Prostate gland (tissue), 2 donors: ENCODE measurements at places on chromosomes 3 and 15. TPM values are rescaled to one million over a fixed set of nuclear protein-coding genes. Genes with fewer than 3 reads are reported as not detected.

The PPM1L gene
- 27.0 TPM for total RNA-seq

The OXSR1 gene
- total RNA-seq: 32.7 TPM

The IGDCC3 gene
- total RNA-seq: 2.7 TPM

The SPESP1 gene
- total RNA-seq: 0.96 TPM

The SAMD7 gene
- 1.5 TPM for total RNA-seq

The COLQ gene
- 0.87 TPM for total RNA-seq

The AVEN gene
- total RNA-seq: 21.6 TPM

The THOC7 gene
- 24.4 TPM for total RNA-seq

The GPR149 gene
- 0.09 TPM for total RNA-seq

The NDN gene
- 46.9 TPM for total RNA-seq

The PRR20G gene
- total RNA-seq: not detected

The BNC1 gene
- total RNA-seq: 11.0 TPM

The CCR4 gene
- 0.14 TPM for total RNA-seq

The FHIT gene
- 10.4 TPM for total RNA-seq

The SAMMSON gene
- total RNA-seq: 2.8 TPM

The INSYN1 gene
- 26.0 TPM for total RNA-seq

The GHSR gene
- not detected for total RNA-seq

The CACNA2D2 gene
- 5.6 TPM for total RNA-seq

The TMIE gene
- 1.6 TPM for total RNA-seq

The CD200R1 gene
- 2.2 TPM for total RNA-seq

The CHST14 gene
- 22.3 TPM for total RNA-seq

The IL12A gene
- 1.3 TPM for total RNA-seq

The LSAMP gene
- total RNA-seq: 38.0 TPM

The TIMP4 gene
- 9.7 TPM for total RNA-seq

The TF gene
- total RNA-seq: 57.9 TPM

The BSN gene
- total RNA-seq: 11.6 TPM

The PKM gene
- total RNA-seq: 470 TPM

The SH3GL3 gene
- total RNA-seq: 2.2 TPM

The NOX5 gene
- 0.05 TPM for total RNA-seq

The ST8SIA2 gene
- 0.73 TPM for total RNA-seq

The SHISA5 gene
- 152 TPM for total RNA-seq

The ZKSCAN7 gene
- 5.6 TPM for total RNA-seq

The ISLR gene
- 70.7 TPM for total RNA-seq

The CFAP91 gene
- 2.5 TPM for total RNA-seq

The AMIGO3 gene
- 12.4 TPM for total RNA-seq

The BCHE gene
- total RNA-seq: 2.2 TPM

The CAMKV gene
- total RNA-seq: not detected

The PYGO1 gene
- 12.3 TPM for total RNA-seq

The FOXB1 gene
- total RNA-seq: not detected

The SUCNR1 gene
- total RNA-seq: not detected

The LRRIQ4 gene
- total RNA-seq: not detected

The CMC1 gene
- 10.5 TPM for total RNA-seq

The SLC22A13 gene
- total RNA-seq: 1.6 TPM

The ZPLD1 gene
- not detected for total RNA-seq

The LPP gene
- total RNA-seq: 248 TPM

The IGSF10 gene
- total RNA-seq: 5.4 TPM

The CSPG5 gene
- total RNA-seq: 1.2 TPM

The EIF4E3 gene
- 19.2 TPM for total RNA-seq

The MITF gene
- 17.6 TPM for total RNA-seq

The GRM7 gene
- 1.5 TPM for total RNA-seq
